ENCODE measurements at places on chromosomes 2 and 18.
A peak's percentile ranks its signal among the peaks of the same experiment; 100 is the strongest.

DNA sequence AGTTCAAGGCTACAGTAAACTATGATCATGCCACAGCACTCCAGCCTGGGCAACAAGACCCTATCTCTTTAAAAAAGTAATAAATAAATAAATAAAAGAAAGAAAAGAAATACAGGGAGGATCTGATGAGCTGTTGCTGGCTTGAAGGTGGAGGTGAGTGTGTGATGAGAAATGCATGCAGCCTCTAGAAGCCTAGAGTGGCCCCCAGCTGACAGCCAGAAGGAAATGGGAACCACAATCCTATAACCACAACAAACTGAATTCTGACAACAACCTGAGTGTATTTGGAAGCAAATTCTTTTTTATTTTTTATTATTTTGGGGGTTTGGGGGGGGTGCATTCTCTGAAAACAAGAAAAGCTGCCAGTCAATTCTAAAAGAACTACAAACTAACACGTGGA lies 14.6 kb downstream of the NOL10 start:
- H3K36me3 ChIP-seq: peaks cover 38% of the 10 kb centered on the region
- H3K4me1 ChIP-seq: peaks cover 7% of the 10 kb centered on the region
- DNase-seq: no peak
- H3K27ac ChIP-seq: no peak overlapping the region
- no peaks in the 10 kb centered on the region for H3K27me3 ChIP-seq
- H3K4me3 ChIP-seq: no peak overlapping the region

DNA sequence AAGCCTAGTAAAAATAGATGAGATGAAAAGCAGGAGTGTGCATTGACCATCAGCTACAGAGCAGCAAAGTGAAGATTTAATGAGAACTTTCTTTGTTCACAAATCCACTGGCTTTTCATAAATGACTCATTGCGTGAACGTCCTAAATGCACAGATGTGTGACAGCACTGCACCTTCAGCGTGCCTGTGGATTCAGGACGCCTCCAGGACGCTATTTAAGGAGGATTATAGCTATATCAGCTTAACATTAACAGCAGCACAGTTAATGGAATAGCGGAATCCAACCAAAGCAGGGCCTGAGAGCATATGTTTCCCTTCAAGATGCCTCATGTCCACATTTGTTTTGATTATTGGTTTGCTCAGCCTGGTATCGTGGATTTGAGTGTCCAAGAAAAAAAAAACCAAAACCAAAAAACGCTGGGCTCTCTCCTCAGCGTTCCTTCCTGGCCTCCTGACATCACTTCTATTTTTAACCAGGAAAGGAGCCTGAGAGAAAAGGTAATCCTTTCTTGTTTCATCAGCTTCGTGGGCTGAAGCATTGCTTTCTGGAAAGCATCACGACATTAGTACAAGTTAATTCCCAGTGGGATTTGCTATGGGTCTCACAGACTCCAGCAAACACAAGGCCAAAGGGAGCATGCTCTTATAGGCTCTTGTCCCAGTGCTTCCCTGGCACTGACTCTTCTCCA lies 447.0 kb upstream of the SMIM21 start:
- no peak overlapping the region for H3K4me3 ChIP-seq
- no peak overlapping the region for H3K27ac ChIP-seq
- no peaks in the 10 kb centered on the region for H3K27me3 ChIP-seq
- DNase-seq: no peak
- H3K36me3 ChIP-seq: no peaks in the 10 kb centered on the region

- H3K27ac ChIP-seq: peak overlapping the region; percentile 86
- no peak for DNase-seq
- H3K27me3 ChIP-seq: no peaks in the 10 kb centered on the region
- no peaks in the 10 kb centered on the region for H3K36me3 ChIP-seq
Measured at GRCh38 chr2:105739944-105740530, 4.7 kb upstream of the NCK2 start.

- no peaks in the 10 kb centered on the region for H3K27me3 ChIP-seq
- no peak overlapping the region for H3K27ac ChIP-seq
- no peak overlapping the region for H3K4me3 ChIP-seq
- no peaks in the 10 kb centered on the region for H3K4me1 ChIP-seq
Measured at GRCh38 chr2:13884291-13884976, 748.1 kb upstream of the LRATD1 start.

DNA sequence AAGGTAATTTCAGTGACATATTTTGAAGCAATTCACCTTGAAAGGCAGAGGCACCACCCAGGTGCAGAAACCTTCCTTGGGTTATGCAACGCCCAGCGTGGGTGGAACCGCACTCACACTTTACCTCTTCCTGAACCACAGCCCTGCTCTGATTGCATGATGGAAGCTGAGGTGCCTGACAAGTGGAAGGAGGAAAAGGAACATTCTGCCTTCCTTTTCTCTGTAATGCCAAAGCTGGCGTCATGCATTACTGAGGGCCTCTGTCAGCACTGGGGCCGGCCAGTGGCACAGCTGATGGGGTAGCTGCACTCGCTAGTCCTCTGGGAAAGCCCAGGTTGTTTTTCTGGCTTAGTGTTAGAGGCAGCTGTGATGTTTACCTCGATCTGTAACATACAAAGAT lies 266.5 kb downstream of the NEDD4L start:
- H3K27me3 ChIP-seq: no peaks in the 10 kb centered on the region
- H3K4me3 ChIP-seq: no peak overlapping the region
- H3K27ac ChIP-seq: peak overlapping the region; percentile 38
- peak; percentile 66 for DNase-seq
- peaks cover 38% of the 10 kb centered on the region for H3K4me1 ChIP-seq

GRCh38 chr2:220894069-220894468 lies 678.0 kb downstream of the EPHA4 start:
- H3K27me3 ChIP-seq: no peaks in the 10 kb centered on the region
- H3K36me3 ChIP-seq: no peaks in the 10 kb centered on the region
- H3K27ac ChIP-seq: no peak overlapping the region
- no peak for DNase-seq
- H3K4me3 ChIP-seq: no peak overlapping the region
- no peaks in the 10 kb centered on the region for H3K4me1 ChIP-seq
